PC-9 (cell line): ENCODE measurements at places on chromosomes 13 and 19.

GRCh38 chr19:53877361-53877766 is 4.6 kb upstream of the PRKCG start:
- DNase-seq, result peak; percentile 37

DNA sequence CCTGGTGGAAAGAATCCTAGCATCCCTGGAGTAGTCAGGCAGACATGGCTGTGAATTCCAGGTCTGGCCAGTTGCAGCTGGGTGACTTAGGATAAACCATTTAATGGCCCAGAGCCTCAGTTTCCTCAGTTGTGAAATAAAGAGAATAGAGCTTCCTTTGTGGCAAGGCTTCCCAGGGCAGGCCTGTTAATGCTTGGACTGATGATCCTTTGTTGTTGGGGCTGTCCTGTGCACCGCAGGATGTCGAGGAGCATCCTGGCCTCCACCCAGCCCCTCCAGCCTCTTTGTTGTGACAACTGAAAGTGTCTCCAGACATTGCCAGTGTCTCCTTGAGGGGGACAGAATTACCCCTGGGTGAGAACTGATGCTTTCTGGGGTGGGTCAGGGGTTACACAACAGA is 16.3 kb downstream of the LYL1 start:
- DNase-seq, result no peak

- DNase-seq, result no peak
Observed at GRCh38 chr19:2492870-2493269, 16.9 kb downstream of the GADD45B start.

DNA sequence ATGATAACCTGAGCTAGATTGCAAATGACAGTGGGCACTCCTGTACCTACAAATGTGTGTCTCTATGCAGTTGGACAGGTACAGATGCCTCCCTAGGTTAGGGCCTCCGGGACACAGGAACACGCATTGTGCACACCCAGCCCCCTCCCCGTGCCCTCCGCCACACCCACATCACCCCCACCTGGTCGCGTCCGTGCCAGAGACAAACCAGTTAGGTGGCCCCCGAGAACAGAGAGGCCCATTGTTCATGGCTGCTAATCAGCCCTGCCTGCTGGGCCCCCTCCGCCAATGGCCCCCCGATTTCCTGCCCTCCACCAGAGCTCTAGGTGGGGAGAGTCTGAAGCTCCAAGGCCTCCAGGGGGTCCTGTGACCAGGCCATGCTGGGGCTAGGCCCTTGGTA is 13.7 kb downstream of the NRTN start:
- no peak for DNase-seq

DNA sequence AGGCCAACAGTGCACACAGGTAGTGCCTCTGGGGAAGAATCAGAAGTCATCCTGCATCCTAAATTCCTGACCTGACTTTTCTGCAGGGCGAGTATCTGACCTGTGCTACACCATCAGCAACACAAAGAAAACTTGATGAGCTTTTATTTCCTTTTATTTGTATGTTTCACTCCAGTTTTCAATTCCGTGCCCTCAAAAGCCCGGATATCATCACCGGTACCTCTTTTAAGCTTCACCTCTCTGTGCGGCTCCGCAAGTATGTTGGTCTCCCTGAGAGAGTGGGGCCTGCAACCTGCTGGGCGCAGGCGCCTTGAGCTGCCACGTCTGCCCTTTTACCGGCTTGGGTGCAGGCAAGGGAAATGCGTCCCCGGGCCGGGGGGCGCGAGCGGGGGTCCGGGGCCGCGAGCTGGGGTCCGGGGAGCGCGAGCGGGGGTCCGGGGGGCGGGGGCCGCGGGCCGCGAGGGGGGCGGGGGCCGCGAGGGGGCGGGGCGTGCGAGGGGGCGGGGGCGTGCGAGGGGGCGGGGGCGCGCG is 4.3 kb upstream of the DUXA start:
- DNase-seq, result peak; percentile 35

- DNase-seq, result no peak
Observed at GRCh38 chr13:70844391-70845108, 736.3 kb upstream of the KLHL1 start.

- DNase-seq, result no peak
Observed at GRCh38 chr13:22776394-22777186, 404.2 kb upstream of the SGCG start.

DNA sequence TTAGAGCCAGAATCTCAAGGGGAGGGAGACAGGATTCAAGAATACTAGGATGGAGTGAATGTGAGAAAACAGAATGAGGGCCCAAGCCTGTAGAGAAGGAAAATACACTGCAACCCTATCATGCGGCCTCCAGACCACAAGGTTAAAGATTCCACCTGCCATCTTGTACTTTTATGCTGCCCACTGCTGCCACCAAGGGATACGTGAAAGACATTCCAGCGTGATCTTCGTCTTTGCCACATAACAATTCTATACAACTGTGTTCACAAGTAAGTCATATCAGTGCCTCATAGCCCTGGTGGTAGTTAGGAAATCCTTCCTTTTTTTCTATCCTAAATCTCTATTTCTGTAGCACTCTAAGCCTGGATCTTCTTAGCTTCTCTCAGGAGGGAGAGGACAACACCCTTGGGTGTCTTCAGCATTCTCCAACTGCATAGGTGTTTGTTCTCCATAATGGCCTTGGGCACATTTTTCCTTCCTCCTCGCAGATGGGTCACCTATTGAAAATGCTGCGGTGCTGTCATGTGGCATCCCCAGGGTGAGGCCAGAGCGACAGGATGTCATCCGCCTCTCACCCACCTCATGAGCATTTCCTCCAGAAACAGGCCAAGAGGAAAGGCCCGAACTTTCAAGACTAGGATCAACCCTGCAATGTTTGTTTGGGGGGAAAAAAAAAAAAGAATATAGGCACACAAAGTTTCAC is 13.6 kb downstream of the TPT1 start:
- peak; percentile 68 for DNase-seq

DNA sequence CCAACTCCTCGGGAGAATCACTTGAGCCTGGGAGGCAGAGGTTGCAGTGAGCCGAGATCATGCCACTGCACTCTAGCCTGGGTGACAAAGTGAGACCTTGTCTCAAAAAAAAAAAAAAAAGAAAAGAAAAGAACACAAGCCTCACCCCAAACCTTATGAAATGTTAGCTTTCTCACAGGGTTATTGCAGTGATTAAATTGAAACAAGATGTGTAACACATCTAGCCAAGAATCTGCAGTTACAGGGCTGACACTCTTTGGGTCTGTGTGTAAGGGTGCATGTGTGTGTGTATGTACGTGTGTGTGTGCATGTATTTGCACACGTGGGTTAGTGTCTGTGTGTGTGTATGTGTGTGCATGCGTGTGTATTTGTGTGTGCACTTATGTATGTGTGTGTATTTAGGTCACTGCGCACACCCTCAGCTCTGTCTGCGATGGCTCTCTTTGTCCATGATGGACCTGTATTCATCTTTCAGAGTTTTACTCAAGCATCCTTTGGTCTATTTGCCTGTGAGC is 336.3 kb downstream of the UQCRFS1 start:
- no peak for DNase-seq

GRCh38 chr19:10637894-10638293 is 12.5 kb downstream of the SLC44A2 start:
- no peak for DNase-seq

- DNase-seq, result no peak
Observed at GRCh38 chr19:5806133-5806489, 1.2 kb downstream of the NRTN start.

GRCh38 chr13:40205771-40206240 is 460.6 kb downstream of the FOXO1 start:
- no peak for DNase-seq

DNA sequence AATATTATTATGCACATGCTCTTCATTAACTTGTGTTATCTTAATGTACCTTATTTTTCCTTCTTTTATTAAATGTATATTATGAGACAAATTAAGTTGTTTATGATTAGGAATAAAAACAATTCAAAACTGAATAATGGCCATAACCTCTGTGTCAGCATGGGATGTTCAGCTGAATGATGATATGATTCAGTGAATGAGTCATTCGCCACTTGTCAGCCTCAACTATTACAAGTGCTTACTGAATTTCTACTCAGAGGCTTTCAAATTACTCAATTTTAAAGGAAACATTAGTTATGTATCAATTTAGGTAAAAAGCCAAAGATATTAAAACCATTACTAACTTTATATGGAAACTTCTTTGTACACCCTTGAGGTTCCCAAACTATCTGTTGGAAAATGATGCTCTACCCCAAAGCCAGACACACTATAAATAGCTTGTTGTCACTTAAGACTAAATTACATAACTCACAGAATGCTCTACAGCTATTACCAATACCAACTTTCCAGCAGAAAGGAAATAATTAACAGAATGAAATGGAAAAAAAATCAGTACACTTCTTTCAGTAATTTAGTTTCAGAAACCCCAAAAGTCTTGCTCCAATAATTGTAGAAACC is 14.4 kb downstream of the LIG4 start:
- DNase-seq, result no peak

- no peak for DNase-seq
Observed at GRCh38 chr13:73933795-73934194, 200.4 kb downstream of the KLF12 start.

GRCh38 chr19:46726971-46727501 is 10.1 kb upstream of the PRKD2 start:
- DNase-seq, result peak; percentile 10

DNA sequence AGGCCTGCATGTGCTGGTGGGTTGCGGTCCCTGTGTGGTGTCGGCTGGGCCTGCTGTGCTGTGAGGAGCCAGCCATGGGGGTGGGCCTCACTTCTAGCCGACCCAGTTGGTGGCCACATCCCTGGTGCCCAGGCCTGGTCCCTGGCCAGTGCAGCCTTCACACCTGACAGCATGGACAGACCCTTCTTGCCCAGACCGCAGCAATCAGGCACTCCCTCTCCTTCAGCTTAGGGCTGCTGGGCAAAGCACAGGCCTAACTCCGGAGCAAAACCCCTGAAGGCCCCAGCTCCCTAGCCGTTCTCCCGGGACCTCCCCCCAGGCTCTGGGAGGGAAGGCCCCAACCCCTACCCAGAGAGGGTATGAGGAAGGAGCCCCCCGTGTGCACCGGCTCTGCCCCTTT is 6.6 kb upstream of the MCF2L start:
- no peak for DNase-seq

DNA sequence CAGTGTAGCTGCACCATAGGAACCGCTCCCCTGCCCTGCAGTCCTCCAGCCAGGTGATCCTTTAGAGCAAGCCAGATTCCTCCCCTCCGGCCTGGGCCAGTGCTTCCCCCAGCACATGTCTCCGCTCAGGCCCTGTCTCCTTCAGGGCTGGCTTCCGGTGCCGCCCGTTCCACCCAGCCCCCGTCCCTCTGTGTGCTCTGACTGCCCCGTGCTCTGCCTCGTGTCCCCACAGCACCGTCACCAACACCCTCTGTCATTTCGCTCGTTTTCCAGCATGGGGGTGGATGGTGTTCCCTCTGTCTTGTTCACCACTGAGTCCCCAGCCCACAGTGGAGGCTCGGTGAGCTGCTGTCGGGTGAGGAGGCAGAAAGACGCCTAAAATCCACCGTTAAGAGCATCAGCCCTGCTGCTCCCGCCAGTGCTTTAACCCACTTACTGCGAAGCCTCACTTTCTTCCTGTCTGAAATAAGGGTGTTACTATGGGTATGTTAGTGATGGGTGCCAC is 54.5 kb downstream of the TSSK6 start:
- no peak for DNase-seq

DNA sequence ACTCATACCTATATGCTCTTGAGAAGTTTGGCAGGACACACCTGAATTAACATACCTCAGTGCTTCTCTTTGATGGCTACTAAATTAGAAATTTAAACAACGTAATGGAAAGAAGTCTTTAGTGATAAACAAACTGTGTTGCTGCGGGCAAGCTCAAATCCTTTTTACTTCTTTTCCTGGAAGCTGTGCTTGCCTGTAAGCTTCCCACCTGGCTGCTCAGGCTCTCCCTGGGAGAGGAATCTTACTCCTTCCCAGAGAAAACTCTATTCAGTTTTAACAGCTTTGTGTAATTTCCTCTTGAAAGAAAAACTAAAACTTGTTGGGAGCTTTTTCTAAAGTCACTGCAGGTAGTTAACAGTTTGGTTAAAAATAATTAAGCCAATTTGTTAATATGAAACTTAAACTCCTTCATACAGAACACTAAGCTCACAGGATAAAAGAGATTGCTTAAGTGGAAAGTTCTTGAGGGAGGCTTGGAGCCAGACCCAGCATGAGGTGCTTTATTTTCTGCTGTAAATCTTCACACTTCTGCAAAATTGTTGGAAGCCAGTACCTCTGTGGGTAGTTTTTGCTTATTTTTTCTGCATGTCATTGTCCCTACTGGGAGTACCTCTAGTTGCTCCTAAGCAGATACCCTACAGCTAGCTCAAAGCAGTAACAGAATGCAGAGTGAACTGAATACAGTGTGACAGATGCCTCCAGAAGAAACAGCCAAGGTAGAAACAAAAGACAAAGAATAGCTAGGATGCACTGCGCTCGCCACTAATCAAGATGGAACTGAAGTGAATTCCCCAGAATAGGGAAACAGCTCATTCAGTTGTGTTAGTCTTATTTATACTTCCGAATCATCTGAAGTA is 1253.0 kb downstream of the PCDH17 start:
- DNase-seq, result no peak

- DNase-seq, result no peak
Observed at GRCh38 chr19:56866538-56866937, 26.0 kb upstream of the PEG3 start.

- DNase-seq, result no peak
Observed at GRCh38 chr13:63209330-63210017, 1793.8 kb upstream of the PCDH20 start.

GRCh38 chr19:43662487-43662886 is 7.5 kb downstream of the PLAUR start:
- no peak for DNase-seq

- no peak for DNase-seq
Observed at GRCh38 chr13:72314210-72314609, 413.2 kb downstream of the MZT1 start.

DNA sequence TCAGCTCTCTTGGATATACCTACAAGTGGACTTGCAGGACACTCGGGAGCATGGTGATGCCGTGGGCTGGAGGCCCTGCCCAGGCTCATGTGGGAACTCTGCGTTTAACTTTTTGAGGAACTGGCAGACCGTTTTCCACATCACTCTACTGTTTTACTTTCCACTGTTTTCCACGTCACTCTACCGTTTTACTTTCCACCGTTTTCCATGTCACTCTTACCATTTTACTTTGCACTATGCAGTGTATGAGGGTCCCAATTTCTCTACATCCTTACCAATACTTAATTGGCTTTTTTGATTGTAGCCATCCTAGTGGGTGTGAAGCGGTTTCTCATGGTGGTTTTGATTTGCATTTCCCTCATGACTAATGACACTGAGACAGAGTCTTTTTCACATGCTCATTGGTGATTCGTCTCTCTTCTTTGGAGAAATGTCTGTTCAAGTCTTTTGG is 40.5 kb downstream of the GATAD2A start:
- DNase-seq, result no peak

GRCh38 chr19:46356149-46357055 is 9.5 kb downstream of the PPP5C start:
- DNase-seq, result no peak

GRCh38 chr19:18021121-18021755 is 13.3 kb downstream of the ARRDC2 start:
- peak; percentile 77 for DNase-seq

GRCh38 chr13:87798536-87798935 is 127.4 kb downstream of the SLITRK5 start:
- no peak for DNase-seq
